ENCODE measurements at places on chromosomes 16 and 17. TPM values are rescaled to one million over a fixed set of nuclear protein-coding genes. Genes with fewer than 3 reads are reported as not detected.
A peak's percentile ranks its signal among the peaks of the same experiment; 100 is the strongest.

ENPP7 gene
- total RNA-seq: not detected

MYH13 gene
- not detected for total RNA-seq

DNA sequence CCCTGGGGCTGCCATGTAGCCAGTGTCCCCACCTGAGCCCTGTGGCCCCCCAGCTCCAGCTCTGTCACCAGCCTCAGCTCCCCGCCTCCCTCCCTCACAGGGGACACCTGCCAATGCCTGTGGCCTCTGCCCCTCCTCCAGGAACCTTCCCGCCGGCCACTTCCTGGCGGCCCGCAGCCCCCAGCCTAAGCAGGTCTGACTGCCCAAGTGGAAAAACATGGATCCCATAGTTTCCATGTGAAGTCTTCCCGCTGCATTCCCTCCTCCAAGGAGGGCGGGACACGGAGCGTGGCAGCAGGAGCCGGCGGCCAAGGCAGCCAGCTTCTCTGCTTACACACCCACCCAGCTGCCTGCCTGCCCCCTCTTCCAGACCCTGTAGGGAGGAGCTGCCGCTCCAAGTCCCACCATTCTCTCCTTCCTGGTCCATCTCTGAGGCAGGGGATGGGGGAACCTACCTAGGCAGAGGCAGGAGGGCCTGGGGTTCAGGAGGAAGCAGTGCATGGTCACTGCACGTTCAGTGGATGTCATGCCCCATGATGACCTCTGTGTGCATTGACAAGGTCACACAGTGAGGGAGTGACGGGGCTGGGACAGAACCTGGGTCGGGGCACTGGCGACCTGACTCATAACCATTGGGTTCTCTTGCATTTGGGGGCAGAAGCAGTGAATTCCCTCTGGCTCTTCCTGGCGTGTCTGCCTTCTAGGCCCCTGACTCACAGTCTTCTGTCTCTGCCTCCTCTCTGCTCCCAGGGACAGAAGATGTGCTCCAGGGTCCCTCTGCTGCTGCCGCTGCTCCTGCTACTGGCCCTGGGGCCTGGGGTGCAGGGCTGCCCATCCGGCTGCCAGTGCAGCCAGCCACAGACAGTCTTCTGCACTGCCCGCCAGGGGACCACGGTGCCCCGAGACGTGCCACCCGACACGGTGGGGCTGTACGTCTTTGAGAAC is 8.7 kb downstream of the VASN start:
- DNase-seq: peak; percentile 31

ADAD2 gene
- total RNA-seq: not detected

MAP1LC3B gene
- 16.6 TPM for total RNA-seq

GRCh38 chr17:65229621-65229995 is 92.4 kb downstream of the RGS9 start:
- DNase-seq: no peak

DNA sequence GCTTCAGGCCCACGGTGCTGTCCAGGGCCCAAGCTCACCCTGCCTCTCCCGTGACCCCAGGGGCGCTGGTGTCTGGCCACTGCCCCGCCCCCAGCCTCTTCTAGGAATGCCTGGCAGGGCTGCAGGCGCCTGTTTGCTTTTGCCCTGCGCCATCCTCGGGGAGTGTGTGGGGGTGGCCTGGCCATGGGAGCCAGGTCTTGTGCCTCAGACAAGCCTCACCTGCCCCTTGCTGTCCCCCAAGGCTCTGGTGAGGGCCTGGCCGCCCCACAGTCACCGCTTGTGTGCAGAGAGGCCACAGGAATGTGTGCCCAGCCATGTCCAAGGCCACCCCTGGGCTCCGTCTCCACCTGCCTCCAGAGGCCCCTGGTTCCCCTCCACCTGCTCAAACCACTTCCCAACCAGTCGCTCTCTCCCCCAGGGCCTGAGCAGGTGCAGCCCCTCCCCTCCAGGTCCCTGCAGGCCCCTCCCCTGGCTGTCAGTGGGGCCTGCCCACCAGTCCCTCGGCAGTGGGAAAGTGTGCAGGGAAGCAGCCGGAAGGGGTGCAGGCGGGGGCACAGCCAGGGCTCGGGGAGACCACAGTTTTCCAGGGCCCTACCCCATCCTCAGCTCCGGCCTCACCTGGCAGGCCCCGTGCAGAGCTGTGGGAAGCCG is 841 bp upstream of the IGFALS start:
- no peak for DNase-seq

SCGB1C2 gene
- not detected for total RNA-seq

MPV17L gene
- under 0.01 TPM for total RNA-seq

DNA sequence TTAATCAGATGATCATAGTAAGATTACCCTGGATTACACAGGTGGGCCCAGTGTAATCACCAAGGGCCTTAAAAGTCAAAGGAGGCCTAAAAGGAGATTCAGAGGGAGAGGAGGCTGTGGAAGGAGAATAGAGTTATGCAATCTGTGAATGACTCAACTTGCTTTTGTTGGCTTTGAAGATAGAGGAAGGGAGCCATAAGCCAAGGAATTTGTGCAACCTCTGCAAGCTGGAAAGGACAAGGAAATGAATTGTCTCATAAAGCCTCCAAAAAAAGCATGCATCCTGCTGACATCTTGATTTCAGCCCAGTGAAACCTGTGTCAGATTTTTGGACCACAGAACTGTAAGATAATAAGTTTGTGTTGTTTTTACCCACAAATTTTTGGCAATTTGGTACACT is 109.6 kb downstream of the CNTNAP4 start:
- no peak for DNase-seq

GRCh38 chr17:17416400-17417360 is 60.1 kb upstream of the MED9 start:
- DNase-seq: peak; percentile 90

ZNF624 gene
- total RNA-seq: 3.5 TPM

TBC1D3L gene
- not detected for total RNA-seq

CX3CL1 gene
- total RNA-seq: 2.8 TPM

HOXB3 gene
- 1.7 TPM for total RNA-seq

DNA sequence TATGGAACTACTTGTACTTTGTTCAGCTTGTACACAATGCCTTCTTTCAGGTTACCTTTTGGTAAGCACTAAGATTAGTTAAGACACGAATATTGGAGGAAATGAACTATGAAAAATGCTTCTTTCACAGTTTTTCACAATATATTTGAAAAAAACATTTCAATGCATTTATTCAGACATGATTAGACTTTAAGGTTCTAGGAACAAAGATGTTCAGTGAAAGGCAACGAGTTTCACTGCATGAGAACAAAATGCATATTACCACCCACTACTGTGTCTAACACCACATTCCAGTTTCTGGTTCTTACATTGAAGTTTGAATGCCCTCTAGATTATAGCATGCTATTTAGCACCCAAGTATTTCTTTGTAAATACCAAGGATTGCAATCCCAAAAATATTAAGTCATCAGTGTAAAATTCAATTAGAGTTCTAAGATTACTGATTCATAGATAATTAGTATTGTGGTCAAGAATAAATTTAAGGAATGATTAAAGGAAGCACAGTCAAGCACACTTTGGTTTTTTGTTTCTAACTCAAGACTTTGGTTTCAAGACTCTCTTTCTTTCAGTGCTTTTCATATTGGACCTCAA is 261.7 kb downstream of the CEP112 start:
- DNase-seq: no peak

DNA sequence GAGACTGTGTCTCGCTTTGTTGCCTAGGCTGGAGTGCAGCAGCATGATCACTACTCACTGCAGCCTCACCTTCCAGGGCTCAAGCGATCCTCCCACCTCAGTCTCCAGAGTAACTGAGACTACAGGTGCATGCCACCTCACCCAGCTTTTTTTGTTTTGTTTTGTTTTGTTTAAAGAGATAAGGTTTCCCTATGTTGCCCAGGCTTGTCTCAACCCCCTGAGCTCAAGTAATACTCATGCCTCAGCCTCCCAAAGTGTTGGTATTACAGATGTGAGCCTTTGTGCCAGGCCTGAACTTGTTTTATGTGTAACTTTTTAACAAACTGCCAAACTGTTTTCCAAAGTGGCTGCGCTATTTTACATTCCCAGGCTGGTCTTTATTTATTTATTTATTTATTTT is 41.8 kb upstream of the NUDT7 start:
- DNase-seq: no peak

RPL23 gene
- total RNA-seq: 1,108 TPM

CRYBA1 gene
- not detected for total RNA-seq

GRCh38 chr16:47644661-47645060 is 183.5 kb downstream of the PHKB start:
- DNase-seq: peak; percentile 80

DNA sequence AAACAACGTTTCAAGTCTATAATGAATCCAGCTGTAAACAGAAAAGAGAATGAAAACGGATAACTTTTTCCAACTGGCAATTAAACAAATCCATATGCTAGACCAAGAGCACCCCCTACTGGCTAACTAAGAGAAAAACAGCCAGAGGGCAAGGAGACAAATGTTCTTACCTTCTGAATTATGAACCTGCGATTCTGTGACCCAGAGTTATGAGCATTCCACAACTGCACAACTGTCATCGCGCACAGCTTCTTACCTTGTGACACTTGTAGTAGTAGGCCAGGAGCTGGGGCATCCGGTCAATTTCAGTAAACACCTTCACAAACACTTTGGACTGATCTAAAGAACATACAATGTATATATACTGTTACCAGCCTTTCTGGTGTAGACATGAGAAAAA is 18.6 kb downstream of the COG7 start:
- peak; percentile 84 for DNase-seq

- DNase-seq: no peak
Measured at GRCh38 chr16:17345043-17345442, 125.7 kb downstream of the XYLT1 start.

DNA sequence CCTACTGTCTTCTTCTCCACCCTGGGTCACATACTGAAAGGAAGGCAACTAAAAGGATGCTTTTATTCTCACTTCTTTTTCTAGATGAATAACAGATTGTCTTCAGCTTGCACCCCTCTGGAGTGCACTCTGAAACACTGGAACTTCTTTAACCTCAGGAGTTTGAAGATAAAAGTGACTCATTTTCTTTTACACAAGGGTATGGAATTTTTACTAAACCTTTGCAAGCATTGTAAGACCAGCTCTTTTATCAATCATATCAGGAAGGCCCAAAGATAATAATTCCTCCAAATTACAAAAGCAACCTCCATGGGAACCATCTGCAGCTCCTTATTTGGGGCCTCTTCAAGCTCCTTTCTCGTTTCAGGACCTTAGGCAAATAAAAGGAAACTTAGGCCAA is 193.5 kb upstream of the KIF2B start:
- DNase-seq: no peak

LPCAT2 gene
- total RNA-seq: 2.8 TPM

ADORA2B gene
- total RNA-seq: 5.4 TPM

- no peak for DNase-seq
Measured at GRCh38 chr17:64176556-64176955, 46.6 kb upstream of the ERN1 start.

MRTFB gene
- total RNA-seq: 4.4 TPM

LRRC45 gene
- 7.6 TPM for total RNA-seq

GSG1L2 gene
- not detected for total RNA-seq

Data from lung microvascular endothelial cell (primary cell).